Activated CD8-positive, alpha-beta memory T cell treated with anti-CD3 and anti-CD28 coated beads, Interleukin-2, amount 50 U/mL, for 48 hours (primary cell): ENCODE measurements at places on chromosomes 6 and 20.

- no peak for DNase-seq
Measured at GRCh38 chr20:48689388-48689787, 138.4 kb downstream of the PREX1 start.

DNA sequence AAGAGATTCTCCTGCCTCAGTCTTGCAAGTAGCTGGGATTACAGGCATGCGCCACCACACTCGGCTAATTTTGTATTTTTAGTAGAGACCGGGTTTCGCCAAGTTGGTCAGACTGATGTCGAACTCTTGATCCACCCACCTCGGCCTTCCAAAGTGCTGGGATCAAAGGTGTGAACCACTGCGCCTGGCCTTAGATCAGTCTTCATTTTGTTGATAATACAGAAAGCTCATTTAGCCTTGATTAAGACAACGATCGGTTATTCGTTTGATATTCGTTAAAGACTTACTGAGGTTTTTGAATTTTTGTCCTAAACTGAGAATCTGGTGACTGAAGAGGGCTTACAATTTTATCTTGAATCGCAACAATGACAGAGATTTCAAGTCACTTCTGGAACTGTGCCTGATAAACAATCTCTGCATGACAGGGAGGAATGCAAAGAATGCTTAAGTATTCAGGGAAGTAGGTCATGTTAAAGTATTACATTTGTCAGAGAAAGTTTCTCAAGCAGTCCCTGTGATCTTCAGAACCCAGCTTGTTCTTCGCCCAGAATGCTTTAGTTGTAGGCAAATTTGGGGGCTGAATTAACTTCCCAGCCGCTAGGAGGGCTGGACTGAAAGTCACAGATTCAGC lies 14.8 kb downstream of the AKAP12 start:
- DNase-seq: no peak

DNA sequence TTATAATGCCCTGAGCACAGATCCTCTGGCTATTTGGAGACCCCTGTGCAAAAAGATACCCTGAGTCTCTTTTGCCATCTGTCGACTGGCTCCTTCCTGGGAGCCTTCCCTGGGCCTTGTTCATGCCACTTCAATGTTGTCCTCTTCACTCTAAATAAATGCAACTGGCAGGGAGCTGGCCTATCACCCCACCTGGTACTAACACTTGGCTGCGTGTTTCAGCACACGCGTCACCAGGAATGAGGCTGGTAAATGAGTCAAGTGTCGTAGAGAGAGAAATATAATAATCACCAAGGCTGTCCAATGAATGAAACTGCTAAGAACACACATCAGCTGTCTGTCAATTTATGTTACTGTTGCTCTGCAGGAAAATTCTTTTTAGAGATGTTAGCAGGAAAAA lies 374.6 kb upstream of the JARID2 start:
- no peak for DNase-seq

- DNase-seq: no peak
Measured at GRCh38 chr6:35360349-35361138, 18.2 kb downstream of the PPARD start.

DNA sequence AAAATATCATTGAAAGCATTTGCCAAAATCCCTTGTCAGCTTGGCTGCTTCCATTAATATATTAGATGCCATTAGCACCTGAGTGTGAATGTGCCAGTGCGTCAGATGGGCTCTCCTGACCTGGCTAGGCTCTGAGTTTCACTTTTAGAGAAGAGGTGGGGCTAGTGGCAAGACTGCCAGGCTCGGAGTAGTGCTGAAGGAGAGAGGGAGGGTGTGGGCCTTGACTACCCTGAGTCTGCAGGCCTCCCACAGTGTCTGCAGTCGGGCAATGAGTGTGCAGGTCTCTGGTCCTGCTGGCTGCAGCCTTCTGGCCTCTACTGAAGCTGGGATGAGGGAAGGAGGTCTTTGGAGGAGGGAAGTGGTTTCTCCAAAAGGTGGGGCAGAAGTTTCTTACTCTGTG lies 34.6 kb upstream of the PNPLA1 start:
- no peak for DNase-seq

GRCh38 chr6:101608703-101609102 lies 215.2 kb downstream of the GRIK2 start:
- DNase-seq: no peak

- no peak for DNase-seq
Measured at GRCh38 chr6:20541382-20541781, 7.1 kb downstream of the CDKAL1 start.

DNA sequence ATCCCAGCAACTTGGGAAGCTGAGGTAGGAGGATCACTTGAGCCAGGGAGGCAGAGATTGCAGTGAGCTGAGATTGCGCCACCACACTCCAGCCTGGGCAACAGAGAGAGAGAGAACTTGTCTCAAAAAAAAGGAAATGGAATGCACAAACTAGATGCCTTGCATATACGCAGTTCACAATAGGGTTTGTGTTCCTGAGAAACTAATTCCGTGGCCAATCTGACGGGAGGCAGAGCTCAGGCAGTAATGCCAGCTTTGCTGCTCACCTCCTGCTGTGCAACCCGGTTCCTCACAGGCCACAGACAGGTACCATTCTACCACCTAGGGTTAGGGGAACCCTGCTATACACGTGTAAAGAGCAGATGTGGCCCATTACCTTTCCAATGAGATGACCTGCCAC lies 1.4 kb downstream of the CDK5RAP1 start:
- no peak for DNase-seq

DNA sequence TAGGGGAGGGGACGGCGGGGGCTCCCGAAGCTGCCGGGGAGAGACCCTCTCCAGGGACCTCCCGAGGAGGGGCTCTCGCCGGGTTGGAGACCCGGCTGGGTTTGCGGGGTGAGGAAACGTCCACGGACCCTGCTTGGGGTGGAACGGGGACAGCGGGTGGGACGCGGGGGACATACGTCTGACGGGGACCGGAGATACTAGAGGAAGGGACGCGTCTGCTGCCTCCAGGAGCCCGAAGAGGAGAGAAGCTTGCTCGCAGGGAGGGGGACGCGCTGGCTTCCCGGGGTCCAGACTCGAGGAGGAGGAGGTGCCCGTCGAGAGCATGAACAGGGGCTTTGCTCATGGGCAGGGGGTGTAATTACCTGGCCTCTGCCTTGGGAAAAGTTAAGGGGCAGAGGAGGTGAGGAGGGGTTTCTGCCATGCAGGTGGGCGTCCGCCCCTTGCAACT lies 593 bp downstream of the DNMT3B start:
- DNase-seq: no peak

DNA sequence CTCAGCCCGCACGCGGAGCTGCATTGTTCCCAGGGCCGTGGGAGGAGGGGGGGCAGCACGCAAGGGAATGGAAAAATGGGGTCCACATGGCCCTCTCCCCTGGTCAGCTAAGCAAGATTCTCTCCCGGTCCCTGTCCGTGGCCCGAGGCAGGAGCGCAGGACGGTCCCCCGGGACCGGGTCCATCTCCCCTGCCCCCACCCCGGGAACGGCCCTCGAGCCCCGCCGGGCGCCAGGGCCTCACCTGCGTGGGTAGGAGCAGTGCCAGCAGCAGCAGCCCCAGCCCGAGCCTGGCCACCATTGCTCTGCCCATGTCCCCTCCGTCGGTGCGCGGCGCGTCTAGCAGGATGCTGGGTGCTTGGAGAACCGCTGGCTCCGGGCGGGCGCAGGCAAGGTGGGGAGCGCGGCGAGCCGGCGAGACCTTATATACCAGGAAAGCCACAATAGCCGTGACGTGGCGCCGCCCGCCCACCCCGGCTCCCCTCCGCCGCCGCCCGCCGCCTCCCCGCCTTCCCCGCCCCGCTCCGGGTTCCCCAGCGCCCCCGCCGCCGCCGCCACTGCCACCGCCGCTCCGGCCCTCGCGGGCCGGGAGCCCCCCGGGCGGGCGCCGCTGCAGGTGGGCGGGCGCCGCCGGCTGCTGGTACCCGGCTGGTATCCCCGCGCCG lies at the start of gene CD24:
Gene CD24, minus strand, starts transcription at position 394 of the 663 bp plus-strand sequence. Its CDS starts 83 bp downstream, at position 311.
- peak; percentile 60 for DNase-seq

GRCh38 chr6:97771372-97771771 lies 488.4 kb upstream of the MMS22L start:
- no peak for DNase-seq

- no peak for DNase-seq
Measured at GRCh38 chr20:64063389-64064144, 569 bp downstream of the TCEA2 start.

GRCh38 chr6:131555992-131556391 lies 17.0 kb upstream of the ARG1 start:
- no peak for DNase-seq

- peak; percentile 62 for DNase-seq
Measured at GRCh38 chr20:63657260-63657936, 714 bp upstream of the RTEL1 start.

GRCh38 chr20:479487-479886 lies 17.2 kb upstream of the TBC1D20 start:
- DNase-seq: no peak

DNA sequence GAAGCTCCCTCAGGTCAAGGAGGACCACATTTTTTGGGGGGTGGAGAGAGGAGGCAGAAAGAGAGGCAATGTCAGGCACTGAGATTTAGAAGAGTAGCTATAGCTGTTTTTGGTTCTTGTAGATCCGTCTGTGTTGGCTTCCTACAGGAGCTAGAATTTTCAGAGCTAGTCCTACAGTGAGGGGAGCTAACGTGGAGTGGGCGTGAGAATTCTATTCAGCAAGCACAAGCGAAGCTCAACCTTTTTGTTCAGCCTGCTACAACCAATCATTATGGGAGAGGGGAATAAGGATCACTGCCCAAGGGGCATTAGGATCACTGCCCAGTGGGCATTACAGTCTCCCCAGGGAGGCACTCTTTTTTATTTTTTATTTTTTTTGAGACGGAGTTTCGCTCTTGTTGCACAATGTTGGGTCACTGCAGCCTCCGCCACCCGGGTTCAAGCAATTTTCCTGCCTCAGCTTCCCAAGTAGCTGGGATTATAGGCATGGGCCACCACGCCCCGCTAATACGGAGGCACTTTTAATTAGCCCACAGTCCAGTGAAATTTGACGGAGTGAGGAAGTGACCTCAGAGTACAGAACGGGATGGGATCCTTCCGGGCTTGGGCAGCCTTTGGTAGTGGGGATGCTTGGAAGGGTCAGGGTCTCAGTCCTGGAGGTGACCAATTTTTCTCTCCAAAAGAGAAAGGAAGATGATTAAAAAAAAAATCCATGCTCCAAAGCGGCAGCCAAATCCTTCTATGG lies 1.1 kb upstream of the PANK2 start:
- no peak for DNase-seq

GRCh38 chr20:43981540-43981939 lies 66.9 kb downstream of the TOX2 start:
- no peak for DNase-seq

GRCh38 chr6:148720406-148720805 lies 26.4 kb upstream of the UST start:
- no peak for DNase-seq

DNA sequence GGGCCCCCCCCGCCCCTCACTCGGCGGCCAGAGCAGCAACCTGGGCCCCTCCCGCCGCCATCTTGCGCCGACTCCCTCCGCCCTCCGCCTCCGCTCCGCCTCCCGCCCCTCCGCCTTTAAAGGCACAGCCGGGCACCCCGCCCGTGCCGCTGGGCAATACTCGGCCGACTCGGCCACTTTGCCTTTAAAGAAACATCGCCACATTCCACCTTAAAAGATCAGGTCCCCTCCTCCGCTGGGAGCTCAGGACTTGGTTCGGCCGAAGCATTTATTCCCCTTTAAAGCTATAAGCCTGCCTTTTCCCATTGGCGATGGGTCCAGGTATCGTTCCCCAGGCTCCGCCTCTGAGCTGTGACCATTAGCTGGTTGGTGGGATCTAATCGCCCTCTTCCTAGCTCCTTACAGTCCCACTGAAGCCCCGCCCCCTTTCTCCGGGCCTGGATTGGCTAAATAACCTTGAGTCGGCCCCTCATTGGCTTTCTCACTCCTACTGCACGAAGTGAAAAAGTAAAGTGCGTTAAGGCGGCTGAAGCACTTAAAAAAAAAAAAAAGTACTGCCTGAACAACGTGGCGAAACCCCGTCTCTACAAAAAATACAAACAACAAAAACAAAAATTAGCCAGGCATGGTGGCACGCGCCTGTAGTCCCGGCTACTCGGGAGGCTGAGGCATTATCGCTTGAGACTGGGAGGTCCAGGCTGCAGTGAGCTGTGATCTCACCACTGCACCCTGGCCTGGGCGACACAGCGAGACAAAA lies at the start of gene ZBTB22:
Gene ZBTB22, minus strand, starts transcription at position 76 of the 757 bp plus-strand sequence. CDS start 828 bp downstream, outside the sequence.
- DNase-seq: peak; percentile 96

- DNase-seq: no peak
Measured at GRCh38 chr20:12171923-12172524, 254.3 kb downstream of the BTBD3 start.

DNA sequence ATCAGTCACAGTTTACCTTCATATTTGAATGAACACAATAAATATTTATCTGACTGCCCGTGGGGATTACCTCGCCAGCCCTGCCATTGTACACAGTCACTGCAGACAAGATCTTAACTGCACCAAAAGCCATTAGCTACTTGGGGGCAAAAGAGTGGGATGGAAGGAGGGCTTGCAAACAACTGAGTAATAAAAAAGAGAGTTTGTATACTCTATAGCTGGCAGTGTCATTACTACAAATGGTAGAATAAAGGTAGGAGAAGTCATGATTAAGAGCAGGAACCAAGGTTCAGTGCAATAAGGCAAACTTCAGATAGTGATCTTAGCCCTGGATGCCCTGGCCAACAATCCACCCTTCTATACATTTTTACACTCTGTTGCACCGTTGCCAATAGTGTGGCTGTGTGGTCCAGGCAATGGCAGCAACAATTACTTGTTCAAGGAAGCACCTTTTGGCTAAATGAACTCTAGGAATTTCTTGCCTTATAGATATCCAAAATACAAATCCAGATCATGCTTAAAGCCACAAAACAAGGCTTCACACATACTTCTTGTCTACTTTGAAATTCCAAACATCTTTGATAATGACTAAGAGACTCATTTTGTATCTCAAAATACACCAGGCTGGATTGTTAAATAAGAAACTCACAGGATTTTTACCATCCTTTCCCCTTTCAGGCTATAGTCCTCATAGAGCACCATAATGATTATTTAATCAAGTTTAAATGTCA lies 955.4 kb upstream of the ADGRB3 start:
- no peak for DNase-seq

- no peak for DNase-seq
Measured at GRCh38 chr6:13116155-13116554, 212.2 kb downstream of the TBC1D7 start.

GRCh38 chr6:56742122-56742791 lies 99.6 kb upstream of the DST start:
- no peak for DNase-seq

DNA sequence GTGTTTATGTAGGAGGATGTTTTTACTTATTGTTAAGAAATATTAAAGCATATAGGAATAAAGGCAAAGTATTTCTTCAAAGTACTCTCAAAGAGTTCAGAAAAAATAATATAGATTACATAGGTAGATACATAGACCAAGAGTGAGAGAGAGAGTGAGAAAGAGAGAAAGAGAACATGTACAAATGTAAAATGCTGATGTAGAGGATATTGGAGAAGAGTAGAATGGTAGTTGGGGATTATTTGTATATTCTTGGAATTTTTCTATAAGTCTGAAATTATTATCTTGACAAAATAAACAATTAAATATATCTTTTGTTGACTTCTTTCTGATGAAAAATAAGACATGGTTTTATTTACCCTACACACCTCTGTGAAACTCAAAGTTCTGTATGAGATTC lies 29.2 kb downstream of the C6orf141 start:
- no peak for DNase-seq

GRCh38 chr20:44154521-44155001 lies 32.4 kb downstream of the JPH2 start:
- no peak for DNase-seq
